ENCODE measurements at places on chromosomes 2 and 18.

GRCh38 chr2:141301551-141301950 lies 829.3 kb downstream of the LRP1B start:
- DNase-seq, result no peak

DNA sequence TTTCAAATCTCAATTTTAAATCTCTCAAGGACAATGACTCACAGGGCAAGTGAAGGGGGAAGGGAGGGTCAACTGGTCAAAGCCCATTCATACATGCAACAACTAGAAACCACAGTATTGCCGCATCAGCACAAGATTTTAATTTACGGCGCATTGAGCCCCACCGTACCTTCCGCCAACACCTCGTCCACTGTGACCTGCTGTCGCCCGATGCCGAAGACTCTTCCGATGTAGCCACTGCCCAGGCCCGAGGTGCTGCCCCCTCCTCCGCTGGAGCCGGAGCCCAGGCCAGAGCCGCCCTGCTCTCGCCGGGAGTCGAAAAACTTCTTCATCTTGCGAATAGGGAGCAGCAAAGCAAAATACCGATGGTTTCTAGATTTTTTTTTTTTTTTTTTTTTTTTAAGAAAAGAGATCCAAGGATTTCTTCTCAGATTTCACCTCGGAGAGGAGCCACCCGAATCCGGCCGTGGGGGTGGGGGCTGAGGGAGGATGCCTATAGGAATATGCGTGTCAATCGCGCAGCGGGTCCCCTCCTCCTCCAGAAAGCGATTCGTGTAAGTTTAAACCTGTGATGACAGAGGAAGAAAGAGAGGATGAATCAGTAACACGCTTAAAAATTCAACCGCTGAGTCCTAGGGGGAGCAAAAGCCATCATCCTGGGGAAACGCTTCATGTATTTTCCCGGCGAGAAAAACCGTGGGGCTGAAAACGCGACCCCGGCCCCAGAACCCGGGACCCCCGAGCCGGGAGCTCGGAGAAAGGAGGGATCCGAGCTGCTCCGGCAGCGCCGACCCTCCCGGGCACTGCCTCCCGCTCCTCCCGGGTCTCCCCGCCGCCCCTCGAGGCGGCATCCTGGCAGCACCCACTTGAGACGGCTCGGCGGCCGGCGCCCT lies 584 bp downstream of the AAK1 start:
- peak; percentile 89 for DNase-seq

DNA sequence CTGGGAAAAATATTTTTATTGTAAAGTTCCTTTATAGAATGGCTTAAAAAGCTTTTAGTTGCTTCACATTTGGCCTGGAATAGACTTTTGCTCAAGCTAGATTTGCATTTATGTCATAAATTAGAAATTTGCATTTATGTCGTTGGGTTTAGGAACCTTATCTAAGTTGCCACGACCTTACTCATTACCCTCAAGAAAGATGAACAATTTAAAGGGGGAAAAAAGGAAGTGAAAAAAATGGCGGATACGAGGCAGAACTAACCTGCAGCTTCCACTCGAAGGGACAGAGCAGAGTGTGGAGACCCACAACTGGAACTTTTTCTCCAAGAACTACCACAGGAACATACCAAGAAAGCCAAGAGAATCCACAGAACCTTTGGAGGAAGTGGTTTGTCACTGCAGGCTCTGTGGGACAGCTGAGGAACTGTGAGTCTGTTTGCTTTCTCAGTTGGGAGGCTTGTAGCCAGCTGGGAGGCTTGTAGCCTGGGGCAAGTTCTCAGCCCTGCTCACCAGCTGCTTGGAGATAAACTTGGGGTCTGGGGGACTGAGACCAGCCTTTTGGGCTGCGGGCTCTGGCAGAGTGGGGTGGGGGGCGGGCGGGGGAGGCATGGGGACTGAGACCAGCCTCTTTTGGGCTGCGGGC lies 349.9 kb upstream of the MEIS1 start:
- no peak for DNase-seq

GRCh38 chr2:160367887-160368286 lies 125.7 kb downstream of the RBMS1 start:
- peak; percentile 95 for DNase-seq

DNA sequence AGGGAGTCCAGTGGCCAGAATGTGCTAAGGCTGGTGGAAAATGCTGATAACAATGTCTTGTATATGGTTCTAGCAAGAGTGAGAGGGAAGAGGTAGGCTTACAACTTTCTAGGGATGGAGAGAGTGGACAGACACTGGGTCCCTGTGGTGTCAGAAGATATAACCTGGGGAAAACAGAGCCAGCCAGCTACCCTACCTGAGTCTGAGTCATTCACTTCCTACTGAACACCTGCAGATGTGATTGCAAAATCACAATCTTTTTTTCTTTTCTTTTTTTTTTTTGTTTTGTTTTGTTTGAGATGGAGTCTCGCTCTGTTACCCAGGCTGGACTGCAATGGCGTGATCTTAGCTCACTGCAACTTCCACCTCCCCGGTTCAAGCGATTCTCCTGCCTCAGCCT lies 7.3 kb downstream of the TET3 start:
- DNase-seq, result no peak

DNA sequence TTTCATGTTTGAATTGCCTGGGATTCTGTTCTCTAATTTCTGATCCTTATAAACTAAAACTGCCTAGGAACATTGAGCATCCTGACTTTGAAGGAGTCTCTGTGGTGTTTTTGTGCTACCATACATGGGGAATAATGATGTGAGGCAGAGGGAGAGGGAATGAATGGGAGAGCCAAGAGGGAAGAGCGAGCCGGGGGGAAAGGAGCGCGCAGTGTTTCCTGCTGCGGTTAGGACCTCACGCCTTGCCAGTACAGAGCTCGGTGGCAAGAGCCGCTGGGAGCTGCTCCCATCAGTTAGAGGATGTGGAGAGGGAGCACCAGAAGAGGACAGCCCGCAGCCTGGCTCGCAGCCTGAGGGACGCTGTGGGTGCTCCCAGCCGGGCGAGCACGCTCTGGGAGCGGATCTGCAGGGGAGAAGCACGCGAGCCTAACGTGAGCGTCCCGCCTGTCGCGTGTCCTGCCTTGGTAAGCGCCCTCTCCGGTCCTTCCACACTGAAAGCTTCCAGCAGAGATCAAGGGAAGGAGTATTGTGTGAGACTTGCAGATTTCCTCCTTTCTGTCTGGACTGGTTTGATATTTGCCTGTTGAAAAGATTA lies 114.7 kb downstream of the FAM210A start:
- peak; percentile 1 for DNase-seq

DNA sequence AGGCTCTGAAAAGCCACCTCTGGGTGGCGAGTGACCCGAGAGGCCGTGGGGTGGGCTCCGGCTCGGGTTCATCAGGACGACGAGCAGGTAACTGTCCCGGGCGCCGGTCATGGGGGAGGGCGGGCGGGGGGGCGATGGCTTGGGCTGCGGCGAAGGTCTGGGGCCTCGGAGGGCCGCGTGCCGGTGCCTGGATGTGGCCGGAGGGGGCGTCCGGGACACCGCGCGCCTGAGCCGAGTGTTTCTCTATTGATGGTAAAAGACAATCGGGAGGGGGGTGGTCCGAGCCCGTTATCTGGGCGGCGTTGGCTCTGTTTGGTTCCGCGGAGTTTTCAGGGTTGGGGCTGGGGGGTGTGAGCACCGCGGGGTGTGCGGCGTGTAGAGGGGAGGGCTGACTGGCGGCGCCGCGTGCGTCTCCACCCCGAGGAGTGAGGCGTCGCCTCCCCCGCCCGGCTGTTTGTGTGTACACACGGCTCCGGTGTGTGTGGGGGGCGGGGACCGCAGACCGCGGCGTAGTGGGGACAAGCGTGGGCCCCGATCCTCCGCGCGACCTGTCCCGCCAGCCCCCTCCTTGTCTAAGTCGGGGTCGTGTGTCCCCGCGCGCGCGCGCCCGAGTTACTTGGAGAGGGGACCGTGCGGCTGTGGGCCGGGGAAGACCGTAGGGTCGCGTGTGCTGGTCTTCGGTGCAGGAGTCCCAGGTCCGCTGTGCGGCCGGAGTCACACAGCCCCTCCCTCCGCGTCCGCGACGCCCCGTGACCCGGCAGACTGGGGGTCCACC lies 1.6 kb downstream of the CTIF start:
- peak; percentile 80 for DNase-seq

DNA sequence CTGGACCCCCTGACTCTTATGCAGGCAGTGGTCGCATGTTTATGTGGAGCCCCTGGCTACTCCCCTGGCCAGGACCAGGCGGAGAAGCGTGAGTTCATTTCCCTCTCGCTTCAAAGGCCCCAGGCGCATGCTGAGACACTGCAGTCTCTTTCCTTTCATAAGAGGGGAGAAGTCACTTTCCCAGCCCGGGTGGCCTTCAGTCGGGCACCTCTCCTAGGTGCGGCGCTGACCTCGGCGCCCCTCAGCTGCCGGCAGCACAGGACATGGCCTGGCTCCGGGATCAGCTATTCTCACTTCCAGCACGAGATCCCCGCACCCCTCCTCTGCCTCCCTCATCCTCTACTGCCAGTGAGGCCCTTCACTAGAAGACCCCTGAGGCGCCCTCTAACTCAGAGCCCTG lies 184.7 kb upstream of the PXDN start:
- DNase-seq, result no peak

DNA sequence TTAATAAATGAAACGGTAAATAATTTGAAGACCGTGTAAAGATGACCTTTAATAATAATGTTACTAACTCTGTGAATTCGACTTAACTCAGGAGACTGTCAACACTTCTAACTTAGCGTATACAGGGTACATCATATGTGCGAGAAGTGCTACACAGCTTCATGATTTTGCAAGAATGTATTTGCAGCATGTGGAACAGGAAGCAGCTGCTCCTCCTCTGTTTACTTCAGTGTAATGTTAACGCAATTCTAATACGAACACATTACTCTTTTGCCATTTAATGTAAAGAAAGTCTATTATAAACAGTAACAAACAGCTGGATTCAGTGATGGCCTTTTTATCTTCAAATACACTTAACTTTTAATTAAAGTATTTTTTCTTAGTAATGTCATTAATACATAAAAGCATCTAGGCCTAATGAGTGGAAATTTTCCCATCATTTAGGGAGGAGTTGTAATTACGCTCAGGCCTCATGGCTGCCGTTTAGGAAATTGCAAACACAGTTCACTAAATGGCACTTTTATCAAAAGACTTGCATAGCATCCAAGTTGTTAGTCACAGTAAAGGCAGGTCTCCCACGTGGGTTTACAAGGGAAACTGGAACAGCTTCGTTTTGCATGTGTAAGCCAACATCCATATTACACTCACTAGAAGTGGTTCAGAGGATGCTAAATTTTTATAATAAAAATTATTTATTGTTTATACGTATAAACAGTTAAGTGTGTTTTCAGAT lies 635.7 kb downstream of the FBXO15 start:
- peak; percentile 34 for DNase-seq

DNA sequence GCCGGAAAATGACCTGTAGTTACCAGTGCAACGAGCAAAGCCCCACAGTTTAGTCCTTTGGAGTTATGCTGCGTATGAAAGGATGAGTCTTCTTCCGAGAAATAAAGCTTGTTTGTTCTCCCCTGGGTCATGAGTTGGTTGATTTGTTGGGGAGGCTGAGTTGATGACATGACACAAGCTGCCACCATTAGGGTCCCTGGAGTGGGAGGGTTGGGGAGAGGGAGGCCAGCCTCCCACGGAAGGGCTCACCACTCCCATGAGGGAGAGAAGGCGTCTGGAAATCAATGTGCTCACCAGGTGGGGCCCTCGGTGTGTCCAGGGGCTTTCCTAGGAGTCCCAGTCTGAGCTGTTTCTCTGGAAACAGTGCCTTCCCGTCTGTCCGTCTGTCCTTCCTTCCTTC lies 7.4 kb upstream of the DGKD start:
- DNase-seq, result no peak

GRCh38 chr18:7632152-7633098 lies 65.3 kb downstream of the PTPRM start:
- no peak for DNase-seq

GRCh38 chr2:204632410-204632809 lies 87.1 kb downstream of the PARD3B start:
- DNase-seq, result no peak

GRCh38 chr2:188647430-188648070 lies 326.6 kb upstream of the COL3A1 start:
- no peak for DNase-seq

- DNase-seq, result no peak
Measured at GRCh38 chr2:237643582-237644380, 16.4 kb downstream of the LRRFIP1 start.

DNA sequence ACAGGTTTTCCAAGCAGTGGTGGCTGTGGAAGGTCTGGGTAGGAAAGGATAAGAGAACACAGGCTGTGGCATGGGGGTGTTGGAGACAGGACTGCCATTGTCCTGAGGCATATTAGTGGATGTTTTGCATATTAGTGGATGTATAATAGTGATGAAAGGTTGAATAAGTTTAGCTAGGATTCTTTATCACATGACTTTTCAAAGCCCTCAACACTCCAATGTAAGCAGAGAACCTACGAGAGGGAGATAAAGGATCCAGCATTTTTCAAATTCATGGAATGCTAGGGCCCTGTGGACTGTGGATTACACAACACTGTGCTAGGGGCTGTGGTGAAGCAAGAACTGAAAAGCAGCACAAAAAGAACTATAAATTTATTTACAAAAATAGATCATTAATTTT lies 63.2 kb downstream of the POLE4 start:
- peak; percentile 50 for DNase-seq

GRCh38 chr2:112157472-112157871 lies 19.3 kb downstream of the FBLN7 start:
- no peak for DNase-seq

DNA sequence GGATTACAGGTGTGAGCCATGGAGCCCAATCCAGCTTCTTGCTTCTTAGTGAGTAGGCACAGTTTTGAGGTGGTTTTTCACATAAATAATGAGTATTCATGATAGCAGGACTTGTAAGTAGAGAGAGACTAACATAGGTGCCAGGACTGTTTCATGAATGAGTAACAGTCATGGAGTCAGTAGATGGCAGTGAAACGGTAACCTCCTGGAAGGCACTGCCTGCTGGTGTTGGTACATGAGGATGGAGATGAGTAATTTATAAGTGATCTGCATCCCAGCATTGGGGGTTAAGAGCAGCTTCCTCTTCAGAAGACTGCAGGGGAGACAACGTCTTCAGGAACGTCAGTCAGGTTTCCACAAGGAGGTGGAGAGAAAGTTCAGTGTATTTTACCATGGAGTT lies 143.8 kb downstream of the HAUS1 start:
- DNase-seq, result no peak

DNA sequence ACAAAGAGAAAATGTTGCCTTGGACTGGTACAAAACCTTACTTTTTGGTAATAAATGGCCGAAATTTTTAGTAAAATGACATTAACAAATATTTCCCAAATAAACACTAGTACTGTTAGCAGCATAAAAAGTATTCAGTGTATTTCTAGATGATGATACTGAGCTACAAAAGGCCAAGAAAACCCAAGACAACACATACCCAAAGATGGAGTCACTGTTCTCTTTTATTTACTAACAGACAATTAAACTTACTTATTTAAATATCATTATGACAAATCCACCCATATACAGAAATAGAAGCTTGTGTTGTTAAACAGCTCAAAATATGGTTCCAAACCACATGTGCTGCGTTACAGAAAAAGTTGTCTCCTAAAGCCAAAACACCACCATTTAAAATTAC lies 239.9 kb downstream of the ZEB2 start:
- no peak for DNase-seq

- peak; percentile 90 for DNase-seq
Measured at GRCh38 chr2:101766871-101767739, 69.6 kb downstream of the MAP4K4 start.
